C1 segment of cervical spinal cord (tissue), 14 donors: ENCODE measurements at places on chromosomes 2 and 18.

DNA sequence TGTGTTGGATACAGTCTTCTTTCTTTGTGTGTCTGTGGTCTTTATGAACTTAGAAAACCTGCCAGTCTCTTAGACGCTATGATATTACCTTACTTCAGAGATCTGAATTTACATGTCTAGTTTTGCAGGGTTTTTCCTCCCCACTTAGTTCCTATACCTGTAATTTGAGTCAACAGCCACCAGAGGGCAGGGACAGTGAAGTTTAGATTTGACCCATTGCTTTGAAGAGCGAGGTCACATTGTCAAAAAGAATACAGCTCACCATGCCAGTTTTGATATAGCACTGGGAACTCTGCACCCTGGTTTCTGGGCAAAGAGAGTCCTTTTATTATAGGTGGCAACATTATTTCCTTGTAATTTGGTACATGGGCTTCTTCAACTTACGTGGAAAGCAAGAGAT is 102.3 kb downstream of the MAPK4 start:
- DNase-seq, result no peak

- DNase-seq, result no peak
These were observed 75.8 kb downstream of the DGKD start for GRCh38 chr2:233430081-233430480.

- no peak for DNase-seq
These were observed 2.2 kb upstream of the WNT10A start for GRCh38 chr2:218878486-218878885.

DNA sequence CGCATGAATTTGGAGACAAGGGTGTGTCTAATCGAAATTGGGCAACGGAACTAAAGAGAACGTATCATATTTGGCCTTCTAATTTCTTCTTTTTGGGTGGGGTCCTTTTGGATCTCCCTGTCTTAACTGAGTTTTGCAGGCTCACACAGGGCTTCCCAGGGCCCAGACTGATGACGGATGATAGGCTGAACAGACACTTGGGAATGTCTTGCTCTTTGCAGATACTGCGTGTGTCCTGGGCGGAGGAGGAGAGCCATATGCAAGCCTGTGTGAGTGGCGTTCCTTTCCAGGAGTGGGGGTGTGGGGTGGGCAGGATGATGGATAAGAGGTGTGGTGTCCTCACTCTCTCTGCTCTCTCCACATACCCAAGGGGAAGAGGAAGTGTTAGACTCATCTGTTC is 40.1 kb downstream of the TNP1 start:
- no peak for DNase-seq

- DNase-seq, result no peak
These were observed 179.7 kb downstream of the HAUS1 start for GRCh38 chr18:46283895-46284295.

GRCh38 chr2:137724912-137725311 is 239.4 kb upstream of the HNMT start:
- DNase-seq, result no peak

GRCh38 chr2:112665113-112665780 is 19.5 kb downstream of the SLC20A1 start:
- no peak for DNase-seq

DNA sequence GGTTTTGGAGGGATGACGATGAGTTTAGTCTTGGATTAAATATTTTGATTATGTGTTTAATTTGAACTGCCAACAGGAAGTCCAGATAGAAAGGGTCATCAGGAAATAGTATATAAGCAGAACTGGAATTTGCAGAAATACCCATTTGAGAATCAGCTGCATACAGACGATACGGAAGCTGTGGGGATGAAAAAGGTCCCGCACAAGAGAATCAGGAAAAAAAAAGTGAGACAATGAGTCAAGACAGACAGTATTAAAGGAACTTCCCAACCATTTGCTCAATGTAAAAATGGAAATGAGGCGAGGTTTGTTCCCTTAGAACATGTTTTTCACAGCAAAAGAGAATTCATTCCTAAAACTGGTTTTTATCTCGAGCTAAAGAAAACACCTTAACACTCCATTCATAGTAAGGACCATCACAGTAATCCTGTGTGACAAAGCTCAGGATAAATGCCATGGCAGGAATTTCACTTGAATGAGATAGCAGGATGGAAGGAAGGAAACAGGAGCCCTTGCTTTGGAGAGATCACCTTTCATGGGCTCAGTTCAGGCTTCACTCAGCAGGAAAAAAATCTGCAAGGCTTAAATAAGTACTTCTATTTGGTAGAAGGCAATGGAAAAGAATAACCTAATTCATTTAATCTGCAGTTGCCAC is 29.3 kb downstream of the BCL2 start:
- DNase-seq, result no peak

DNA sequence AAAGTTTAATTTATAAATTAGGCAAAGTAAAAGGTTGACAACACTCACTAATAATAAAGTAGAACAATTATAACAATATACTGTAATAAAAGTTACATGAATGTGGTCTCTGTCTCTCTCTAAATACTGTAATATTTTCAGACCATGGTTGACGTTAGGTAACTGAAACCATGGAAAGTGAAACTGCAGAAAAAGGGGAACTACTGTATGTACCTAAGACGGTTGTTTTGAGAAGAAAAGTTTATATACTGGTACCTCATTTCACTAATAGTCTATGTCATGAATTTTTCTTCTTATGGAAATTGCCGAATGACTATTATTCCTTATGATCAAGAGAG is 166.7 kb upstream of the ZNF521 start:
- DNase-seq, result no peak

DNA sequence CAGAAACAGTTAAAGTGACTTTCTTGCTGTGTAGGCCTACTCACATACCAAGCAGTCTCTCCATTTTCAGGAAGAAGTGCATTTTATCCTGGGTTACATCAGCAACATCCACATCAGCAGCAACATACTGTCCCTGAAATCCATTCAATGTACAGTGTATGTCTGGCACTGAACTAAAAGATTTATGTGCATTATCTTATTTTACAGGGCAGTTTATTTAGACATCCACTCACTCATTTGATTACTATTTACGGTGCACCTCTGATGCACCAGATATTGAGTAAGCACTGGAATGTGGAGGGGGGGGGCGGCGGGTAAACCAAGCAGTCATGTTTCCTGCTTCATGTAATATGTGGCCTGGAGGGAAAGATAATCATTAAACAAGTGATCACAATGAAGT is 1128.2 kb downstream of the BCL11A start:
- no peak for DNase-seq

DNA sequence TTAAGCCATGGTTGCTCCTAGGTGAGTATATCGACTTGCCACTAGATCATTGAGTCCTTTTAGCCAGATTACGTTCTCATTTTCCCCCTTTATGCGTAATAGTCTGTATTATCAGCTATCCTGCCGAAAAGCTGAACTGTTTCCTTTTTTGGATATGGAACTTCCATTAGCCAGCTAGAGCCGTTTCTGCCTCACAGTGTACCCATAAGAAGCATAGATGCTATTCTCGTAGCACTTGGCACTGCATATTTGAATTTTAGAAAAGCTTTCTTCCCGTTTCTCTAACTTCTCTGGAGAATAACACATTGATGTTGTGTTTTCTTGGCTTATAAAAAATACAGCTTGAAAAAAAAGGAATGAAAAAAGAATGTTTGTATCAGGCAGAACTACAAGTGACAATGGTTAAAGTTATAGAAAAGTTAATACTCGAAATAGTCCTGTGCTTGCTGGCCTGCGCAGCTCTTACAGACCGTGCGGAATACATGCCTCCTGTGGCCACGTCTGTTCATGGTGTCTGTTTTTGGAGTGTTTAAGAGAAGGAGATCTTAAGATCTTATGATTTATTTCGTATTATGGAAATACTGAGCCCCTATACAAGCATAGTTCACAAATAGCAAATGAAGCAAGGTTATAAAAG is 710 bp downstream of the DUSP19 start:
- no peak for DNase-seq

- DNase-seq, result no peak
These were observed 620 bp downstream of the SLC14A1 start for GRCh38 chr18:45724601-45725000.

- DNase-seq, result no peak
These were observed 1350.2 kb upstream of the FAM98A start for GRCh38 chr2:34949316-34949715.

DNA sequence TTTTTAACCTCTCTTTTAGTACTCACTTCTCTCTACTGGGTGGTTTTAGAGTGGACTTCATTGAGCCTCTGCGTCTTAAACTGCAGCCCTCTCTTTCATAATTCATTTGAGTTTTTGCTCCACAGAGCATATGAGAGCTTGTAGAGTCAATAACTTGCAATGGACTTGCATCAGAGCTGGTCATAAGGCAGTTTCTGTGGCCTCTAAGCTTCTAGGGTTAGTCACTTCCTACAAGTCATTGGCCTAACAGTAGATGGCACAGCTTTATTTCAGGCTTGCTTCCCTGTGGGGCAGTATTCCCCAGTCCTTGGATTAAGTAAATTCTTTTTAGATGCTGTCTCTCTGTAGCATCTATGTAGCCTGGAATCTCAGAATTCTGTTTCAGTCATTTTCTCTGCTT is 1435.7 kb downstream of the LRP1B start:
- DNase-seq, result no peak

GRCh38 chr2:176096986-176097819 is 2.4 kb upstream of the HOXD12 start:
- no peak for DNase-seq

GRCh38 chr2:158240975-158241374 is 139.3 kb downstream of the UPP2 start:
- no peak for DNase-seq

DNA sequence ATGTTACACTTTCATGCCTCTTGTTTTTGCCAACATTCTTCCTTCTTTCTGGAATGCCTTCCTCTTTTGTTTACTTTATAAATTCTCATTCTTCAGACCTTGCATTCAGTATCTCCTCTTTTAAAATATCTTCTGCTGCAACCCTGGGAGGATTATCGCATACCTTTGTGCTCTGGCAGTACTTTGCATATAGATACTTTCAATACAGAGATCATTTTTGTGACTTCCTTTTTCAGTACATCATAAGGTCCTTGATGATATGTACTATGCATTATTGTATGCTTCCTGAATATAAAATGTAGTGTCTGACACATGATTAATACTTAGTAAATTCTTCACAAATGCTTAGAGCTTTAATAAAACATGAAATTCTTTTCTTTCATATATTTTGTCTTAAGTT is 538.7 kb downstream of the TRIB2 start:
- no peak for DNase-seq

GRCh38 chr2:11203480-11203879 is 48.2 kb downstream of the SLC66A3 start:
- no peak for DNase-seq

DNA sequence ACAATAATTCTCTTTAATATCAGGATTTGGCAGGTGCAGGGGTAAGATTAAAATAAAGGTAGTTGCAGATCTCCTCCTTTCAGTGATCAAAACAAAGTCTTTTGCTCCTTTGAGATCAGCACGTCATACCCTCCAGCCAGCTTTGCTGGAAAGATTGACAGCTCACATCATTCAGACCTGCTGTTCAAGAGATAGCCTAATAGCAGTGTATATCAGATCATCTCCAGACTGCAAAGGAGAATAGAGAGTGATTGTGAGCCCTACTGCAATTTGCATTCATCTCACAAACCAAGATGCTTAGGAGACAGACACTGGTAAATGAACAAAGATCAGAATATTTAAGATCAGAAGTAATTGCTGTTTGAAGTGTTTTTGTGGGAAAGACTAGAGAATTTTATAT is 135.8 kb upstream of the DSEL start:
- DNase-seq, result no peak

DNA sequence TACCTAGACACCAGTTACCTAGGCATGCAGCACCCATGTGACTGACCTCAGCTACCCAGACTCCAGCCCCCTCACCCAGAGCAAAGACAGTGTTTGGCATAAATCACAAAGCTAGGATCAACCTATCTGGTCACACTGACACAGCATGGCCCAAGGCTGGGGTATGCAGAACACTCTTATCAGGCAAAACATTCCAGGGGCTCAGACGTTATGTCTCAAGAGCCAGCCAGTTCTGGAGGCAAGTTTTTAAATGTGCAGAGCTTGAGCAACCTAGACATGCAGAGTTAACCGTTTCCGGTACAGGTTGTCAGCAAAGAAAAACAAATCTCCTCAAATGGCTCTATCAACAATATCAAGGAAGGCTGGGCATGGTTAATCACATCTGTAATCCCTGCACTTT is 92.8 kb downstream of the AP1S3 start:
- DNase-seq, result no peak
